ENCODE measurements at places on chromosomes 5 and 9. TPM values are rescaled to one million over a fixed set of nuclear protein-coding genes. Genes with fewer than 3 reads are reported as not detected.

GRCh38 chr9:127877566-127877998 is at the start of gene AK1:
Gene AK1, minus strand, starts transcription at chr9:127877675. Its CDS starts 3,058 bp downstream, at chr9:127874617.
- no peak for DNase-seq

DNA sequence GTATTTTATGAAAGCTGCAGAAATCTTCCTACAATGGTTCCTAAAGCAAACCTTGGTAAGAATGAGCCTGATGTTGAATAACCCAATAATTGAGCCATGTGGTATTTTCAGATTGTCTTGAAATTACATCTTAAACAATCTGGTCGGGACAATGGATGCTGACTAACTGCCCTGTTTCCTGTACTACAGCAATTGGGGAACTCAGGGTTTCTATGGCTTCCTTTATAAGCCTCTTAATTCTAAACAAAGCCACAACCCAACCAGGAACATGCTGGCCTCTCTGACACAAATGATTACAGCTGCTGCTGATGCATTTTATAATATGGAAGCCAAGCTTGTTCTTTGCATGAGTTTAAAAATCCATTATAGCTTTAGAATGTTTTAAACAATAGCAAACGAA is 30.2 kb downstream of the PTPN3 start:
- DNase-seq, result no peak

DNA sequence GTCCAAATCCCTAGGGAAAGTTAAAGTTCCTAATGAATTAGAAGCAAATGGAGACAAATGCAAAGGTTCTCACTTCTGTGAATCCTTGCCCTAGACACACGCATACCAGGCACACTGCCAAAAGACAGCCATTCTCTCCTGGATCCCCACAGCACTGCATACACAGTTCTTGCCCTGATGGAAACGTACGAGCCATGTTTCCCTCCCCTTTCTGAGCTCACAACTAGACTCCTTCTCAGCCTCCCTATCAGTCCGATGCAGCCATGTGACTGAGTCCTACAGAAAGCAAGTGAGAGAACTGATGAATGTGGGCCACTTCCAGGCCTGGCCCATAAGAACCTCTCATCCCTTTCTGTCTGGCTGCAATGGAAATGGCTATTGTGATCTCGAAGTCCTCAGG is 92.0 kb downstream of the ZNF608 start:
- no peak for DNase-seq

DNA sequence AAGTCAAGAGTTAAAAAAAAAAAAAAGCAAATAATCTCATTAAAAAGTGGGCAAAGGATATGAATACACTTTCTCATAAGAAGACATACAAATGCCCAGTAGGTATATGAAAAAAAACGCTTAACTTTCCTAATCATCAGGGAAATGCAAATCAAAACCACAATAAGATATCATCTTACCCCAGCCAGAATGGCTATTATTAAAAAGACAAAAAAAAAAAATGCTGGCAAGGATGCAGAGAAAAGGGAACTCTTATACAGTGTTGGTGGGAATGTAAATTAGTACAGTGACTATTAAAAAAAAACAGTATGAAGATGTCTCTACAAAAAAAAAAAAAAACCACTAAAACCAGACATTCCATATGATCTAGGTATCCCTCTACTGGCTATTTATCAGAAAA is 79.4 kb downstream of the LPAR1 start:
- DNase-seq, result no peak

DNA sequence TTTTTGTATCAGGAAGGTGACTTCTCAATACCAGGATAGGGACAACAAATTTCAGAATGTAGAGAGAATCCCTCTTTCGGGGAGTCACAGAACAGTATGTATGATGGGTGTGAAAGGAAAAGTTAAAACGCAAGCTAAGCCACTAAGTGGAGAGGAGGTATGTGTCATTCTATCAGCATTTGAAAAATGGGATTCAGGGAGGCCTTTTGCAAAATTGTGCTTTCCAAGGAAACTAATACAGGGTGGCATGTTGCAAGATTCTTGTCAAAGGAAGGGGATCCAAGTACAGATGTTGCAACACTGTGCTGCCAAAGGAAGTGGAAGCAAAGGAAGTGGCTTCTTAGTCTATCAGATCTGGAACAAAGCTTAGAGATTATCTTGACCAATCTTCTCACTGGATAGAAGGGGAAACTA is 12.6 kb upstream of the TNIP1 start:
- DNase-seq, result no peak

Gene CCL28
- total RNA-seq, result 11.9 TPM

GRCh38 chr5:179265514-179266290 is 79.6 kb downstream of the ADAMTS2 start:
- DNase-seq, result no peak

DNA sequence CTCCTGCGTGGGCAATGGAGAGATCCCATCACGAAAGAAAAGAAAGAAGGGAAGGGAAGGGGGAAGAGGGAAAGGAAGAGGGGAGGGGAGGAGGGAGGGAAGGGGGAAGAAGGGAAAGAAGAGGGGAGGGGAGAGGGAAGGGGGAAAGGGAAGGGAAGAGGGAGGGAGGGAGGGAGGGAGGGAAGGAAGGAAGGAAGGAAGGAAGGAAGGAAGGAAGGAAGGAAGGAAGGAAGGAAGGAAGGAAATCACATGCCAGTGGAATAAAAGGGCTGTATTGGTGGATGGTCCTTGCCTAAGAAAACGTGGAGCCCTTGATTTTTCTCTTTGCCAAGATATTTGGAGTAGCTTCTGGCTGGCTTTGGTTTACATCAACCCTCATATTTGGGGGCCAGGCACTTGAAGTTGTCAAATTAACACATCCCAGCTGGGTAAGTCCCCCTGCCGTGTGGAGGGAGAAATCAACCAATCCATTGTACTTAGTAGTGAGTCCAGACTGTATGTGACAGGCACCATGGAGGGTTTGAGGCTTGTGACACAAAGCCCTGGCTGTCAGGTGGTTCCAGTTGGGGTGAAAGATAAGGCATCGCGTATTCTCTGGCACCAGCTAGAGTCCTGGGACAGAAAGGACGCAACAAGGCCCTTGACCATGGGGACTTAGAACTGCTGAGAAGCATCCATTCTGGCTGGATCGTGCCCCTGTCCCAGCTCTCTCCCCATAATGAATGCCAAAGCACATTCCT is 23.7 kb downstream of the IDNK start:
- no peak for DNase-seq

Gene HARS2
- total RNA-seq, result 23.6 TPM

Gene ZSWIM6
- total RNA-seq, result 3.0 TPM

GRCh38 chr5:1064383-1065142 is 47.3 kb downstream of the SLC12A7 start:
- no peak for DNase-seq

Gene TOR1A
- total RNA-seq, result 42.6 TPM

GRCh38 chr5:96320797-96321196 is 112.3 kb downstream of the PCSK1 start:
- DNase-seq, result no peak

Gene TEX48
- 0.80 TPM for total RNA-seq

DNA sequence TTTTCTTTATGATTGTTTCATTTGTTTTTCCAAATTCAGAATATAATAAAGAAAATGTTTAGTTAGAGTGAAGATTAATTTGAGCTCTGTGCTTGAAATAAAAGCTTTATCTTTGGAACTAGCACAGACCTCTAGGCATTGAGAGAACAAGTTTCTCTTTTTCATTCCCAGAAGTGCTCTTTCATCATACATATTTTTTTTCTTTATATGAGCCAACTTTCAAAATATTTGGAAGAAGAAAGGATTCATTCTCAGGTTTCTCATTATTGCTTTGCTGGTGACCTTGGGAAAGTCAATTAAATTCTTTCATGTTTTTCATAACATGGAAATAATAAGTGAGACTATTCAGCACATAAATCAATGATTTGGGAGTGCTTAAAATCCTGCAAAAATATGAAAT is 16.8 kb downstream of the CTXN3 start:
- no peak for DNase-seq

DNA sequence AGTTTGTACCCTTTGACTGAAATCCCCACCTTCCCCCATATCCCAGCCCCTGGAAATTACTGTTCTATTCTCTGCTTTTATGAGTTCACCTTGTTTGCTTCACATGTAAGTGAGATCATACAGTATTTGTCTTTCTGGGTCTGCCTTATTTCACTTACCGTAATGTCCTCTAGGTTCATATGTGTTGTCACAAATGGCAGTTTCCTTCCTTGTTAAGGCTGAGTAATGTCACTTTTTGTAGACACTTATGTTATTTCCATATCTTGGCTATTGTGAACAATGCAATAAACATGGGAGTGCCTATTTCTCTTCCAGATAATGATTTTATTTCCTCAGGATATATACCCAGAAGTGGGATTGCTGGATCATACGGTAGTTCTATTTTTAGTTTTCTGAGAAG is 272.3 kb downstream of the MRPS30 start:
- no peak for DNase-seq
